Stimulated activated CD8-positive, alpha-beta memory T cell treated with anti-CD3 and anti-CD28 coated beads, Interleukin-2, amount 100 ng/mL, for 1 hour (primary cell): ENCODE measurements at places on chromosomes 1 and 21.

DNA sequence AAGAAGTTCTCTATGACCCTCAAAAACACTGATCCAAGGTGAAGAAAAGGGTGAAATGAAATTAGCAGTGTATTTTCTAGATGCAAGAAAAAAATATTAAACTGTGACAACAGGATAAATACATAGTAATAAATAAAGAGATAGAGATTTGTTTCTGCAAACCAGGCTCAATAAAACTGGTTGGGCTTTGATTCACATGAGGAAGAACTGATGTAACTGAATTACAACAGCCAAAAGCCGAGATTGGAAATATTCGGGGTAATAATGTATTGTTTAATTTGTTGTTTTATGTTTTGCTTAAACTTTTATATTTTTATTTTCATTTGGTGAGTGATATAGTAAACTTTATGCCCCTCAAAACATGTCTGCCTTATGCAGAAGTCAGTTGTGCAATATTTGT is 285.0 kb downstream of the BRINP3 start:
- no peak for DNase-seq

DNA sequence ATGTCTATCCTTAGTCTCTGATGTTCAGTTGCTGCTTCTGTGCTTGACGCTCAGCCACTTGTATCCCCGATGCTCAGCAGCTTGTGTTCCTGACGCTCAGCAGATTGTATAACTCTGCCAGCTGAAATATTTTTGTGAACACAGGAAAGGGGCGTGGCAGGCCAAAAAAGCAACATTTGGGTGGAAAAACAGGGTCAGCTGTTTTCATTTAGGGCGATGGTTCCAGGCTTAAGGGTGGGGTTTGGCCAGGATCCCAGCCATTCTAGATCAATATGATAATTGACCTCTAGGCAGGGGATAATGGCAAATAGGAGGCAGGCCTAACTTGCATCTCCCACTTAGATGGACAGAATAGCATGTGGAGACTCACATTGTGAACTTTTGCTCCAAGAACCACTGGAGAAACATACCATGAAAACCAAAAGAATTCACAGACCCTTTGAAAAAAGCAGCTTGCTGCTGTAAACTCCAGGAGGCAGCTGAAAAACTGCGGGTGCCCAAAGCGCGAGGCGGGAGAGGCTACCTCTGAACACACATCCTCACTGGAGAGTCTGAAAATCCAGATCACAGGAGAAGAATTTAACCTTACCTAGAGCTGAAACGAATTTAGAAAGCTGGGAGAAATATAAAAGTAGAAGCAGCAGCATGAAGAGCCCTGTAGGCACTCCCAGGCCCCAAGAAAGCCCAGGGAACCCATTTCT is 58.3 kb downstream of the ZNF648 start:
- no peak for DNase-seq

DNA sequence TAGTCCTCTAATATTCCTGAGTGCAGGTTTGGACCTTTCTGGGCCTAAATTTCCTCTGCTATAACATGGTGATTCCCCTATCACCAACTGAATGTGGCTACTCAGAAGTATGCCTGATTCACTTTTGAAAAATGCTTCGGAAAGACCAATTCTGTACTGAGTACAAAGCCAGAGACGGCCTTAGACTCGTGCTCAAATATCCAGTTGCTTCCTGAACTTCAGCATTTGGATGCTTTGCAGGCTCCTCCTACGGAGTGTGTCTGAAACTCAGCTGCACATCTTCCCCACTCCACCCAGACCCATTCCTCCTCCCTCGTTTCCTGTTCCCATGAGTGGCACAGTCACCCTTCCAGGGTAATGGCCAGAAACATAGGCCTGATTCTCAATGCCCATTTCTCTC is 98.4 kb upstream of the GADD45A start:
- no peak for DNase-seq

- no peak for DNase-seq
Observed at GRCh38 chr1:13543451-13544220, 29.8 kb upstream of the LRRC38 start.

- no peak for DNase-seq
Observed at GRCh38 chr1:89575207-89575606, 50.6 kb downstream of the LRRC8B start.

DNA sequence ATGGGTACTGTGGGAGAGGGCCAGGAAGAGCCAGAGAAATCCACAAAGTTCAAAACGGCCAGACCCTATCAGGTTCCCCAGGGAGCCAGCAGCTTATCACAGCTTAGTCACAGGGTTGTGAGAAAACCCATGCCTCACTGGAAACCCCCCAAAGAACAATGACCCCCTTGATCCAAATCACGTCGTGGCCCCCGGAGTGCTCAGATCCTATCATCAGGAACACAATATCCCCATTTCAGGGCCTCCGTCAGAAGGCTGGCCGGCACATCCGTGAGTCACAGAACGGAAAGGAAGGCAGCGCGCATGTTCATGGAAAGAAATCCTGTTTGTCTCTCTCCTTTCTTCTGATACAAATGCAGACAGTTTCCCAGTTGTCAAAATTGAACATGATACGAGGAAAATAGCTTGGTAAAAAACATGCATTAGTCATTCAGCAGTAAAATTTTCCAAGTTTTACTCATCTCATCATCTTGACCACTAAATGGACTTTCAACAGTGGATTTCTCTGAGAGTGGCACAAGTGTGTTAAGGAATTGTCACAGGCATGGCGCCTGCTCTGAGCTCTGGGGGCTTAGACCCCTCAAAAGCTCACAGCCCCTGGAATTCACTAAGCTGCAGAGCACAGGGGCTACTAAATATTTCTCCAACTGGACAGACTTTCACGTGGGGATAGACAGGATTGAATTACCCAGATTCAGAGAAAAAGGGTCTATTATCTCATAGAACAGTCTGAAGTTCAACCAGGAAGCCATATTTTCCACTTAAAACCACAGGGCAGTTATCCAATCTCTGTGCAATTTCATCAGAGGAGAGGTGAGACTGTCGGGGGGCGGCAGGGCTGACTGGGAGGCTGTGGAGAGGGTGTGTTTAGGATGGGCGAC is 124.8 kb downstream of the RIPK4 start:
- DNase-seq: no peak

GRCh38 chr1:182670032-182670749 is 14.2 kb downstream of the RGS8 start:
- no peak for DNase-seq
